Stimulated activated CD8-positive, alpha-beta memory T cell treated with anti-CD3 and anti-CD28 coated beads, Interleukin-15, amount 100 ng/mL, for 1 hour (primary cell): ENCODE measurements at places on chromosomes 3 and 15.

DNA sequence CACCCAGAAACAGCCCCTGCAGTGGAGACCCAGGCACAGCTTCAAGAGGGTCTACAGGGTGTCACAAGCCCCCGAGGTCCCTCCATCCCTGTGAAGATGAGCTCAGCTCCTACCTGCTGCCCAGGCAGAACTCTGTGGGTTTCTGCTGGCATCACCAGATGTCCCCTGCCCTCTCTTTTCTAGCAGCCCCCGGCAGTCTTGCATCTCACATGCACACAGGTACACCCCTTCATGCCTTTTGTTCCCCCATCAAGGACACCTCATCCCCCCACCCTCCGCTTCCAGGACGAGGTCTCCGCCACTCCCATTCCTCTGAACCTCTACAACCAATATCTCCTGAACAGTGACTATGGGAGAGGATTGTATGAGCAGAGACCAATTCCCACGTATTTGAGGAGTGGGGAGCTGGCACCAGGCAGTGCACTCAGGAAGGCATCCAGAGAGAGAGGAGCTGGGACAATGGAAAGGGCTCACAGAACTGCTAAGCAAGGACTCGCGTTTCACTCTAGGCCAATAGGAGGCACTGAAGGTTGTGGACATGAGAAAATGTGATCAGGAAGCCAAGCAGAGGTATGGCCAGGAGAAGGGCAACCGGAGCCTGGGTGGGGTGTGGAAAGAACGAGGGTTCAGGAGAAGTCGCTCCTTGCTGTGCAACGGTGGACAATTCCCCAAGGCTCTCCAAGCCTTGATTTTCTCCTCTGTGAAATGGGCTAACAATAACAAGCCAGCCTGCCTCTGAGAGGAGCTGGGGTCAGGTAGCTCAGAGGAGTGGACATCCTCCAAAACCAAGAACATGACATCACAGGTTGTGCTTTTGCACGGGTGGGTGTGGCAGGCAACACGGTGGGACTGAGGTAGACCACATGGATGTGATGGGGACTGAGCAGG, 115.2 kb downstream of the CHSY1 start:
- no peak for DNase-seq

- no peak for DNase-seq
These were observed 172.6 kb upstream of the LRRC3B start for GRCh38 chr3:26449996-26450395.

- no peak for DNase-seq
These were observed 244.4 kb downstream of the SOX2 start for GRCh38 chr3:181956122-181956521.

DNA sequence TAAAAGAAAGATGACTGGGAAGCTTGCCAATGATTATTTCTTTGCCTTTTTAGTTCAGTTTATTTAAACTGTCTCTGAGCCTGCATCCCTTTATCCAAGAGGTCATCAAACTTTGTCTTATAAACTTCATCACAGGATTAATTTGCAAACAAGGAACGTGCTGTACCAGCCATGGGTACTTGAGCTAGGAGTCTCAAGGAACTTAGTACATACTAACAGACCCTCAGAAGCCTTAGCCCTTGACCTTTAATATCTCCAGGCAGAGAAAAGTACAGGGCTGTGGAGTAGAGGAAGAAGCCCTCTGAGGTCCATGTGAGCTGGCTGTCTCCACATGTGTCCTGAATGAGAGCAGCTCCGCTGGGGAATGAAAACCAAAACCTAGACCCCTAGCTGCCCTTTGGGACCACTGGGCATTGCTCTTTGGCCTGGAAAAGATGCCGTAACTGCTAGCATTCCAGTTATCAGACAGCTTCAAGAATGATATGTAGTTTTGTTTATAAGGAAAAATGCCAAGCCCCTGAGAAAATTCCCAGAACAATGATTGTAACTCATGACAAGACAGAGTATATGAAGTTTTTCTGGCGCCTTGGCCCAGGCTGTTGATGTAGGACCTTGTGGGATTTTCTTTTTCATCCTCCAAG, 92.1 kb downstream of the ASB7 start:
- no peak for DNase-seq

- DNase-seq: no peak
These were observed 82.0 kb downstream of the CNTN3 start for GRCh38 chr3:74532446-74532845.

DNA sequence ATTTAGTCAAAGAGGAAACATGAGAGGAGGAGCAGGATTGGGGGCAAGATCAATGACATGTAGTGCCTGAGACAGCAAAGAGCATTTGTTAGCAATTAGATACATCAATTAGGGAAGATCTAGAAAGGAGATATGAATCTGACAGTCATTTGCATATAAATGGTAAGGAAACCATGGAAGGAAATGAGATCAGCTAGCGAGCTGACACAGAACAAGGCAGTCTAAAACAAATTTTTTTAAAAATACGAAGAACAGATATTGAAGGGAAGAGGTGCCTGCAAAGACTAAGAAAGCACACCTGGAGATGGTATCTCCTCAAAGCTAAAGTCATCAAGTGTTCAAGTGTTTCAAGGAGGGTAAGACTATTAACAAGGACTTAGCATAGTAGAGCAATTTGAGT, 4.6 kb downstream of the EPM2AIP1 start:
- DNase-seq: no peak

- DNase-seq: no peak
These were observed 37.4 kb upstream of the PRICKLE2 start for GRCh38 chr3:64262574-64263114.

GRCh38 chr3:140953028-140953960, 11.7 kb downstream of the SLC25A36 start:
- DNase-seq: no peak

GRCh38 chr15:31268911-31269784, 57.5 kb upstream of the KLF13 start:
- no peak for DNase-seq

DNA sequence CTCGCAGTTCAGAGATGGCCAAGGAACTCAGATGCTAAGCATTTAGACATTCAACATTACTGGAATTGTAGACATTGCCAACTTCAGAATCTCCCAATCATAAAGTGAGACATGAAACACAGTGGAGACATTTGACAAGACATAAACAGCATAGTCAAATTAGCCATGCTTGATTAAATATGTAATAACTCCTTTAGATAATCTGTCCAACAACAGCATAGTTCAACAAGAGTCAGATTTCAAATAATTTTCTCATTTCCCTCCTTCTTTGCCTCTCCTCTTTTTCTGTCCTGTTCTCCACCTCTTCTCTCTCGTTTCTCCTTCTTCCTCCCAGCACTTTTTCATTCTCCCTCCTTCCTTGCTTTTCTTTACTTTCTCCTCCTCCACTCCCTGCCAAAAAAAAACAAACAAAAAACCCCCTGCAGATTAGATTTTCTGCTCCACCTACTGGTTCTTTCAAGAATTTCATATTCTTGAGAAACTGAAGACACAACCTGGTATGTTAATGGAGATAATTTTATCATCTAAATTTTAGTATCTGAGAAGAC, 20.2 kb downstream of the CPOX start:
- DNase-seq: no peak

DNA sequence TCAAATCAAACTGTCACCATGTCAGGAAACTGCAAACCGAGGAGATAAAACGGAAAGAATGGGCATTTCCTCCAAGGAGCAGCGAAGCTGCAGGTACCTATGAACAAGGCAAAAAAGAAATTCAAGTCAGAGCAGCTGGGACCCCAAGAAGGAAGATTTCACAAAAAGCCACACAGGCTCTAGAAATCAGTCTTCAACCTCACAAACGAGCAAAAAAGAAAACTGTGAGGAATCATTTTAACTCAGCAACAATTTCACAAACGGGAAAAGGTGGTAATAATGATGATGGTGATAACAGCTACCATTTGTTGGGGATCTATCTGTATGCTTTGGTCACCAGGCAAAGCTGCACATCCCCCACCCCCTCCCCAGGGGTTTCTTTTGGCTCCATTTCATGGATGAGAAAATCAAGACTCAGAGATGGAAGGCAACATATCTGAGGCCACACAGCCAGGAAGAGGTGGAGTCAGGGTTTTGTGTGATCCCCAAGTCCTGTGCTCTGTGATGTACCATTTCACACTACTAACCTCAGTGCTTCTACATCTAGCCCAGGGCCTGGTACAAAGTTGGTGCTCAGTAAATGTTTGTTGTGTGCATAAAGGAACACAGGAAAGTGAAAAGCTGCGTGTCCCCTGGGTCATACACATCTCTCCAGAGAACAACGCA, 109.9 kb downstream of the IQSEC1 start:
- DNase-seq: no peak

DNA sequence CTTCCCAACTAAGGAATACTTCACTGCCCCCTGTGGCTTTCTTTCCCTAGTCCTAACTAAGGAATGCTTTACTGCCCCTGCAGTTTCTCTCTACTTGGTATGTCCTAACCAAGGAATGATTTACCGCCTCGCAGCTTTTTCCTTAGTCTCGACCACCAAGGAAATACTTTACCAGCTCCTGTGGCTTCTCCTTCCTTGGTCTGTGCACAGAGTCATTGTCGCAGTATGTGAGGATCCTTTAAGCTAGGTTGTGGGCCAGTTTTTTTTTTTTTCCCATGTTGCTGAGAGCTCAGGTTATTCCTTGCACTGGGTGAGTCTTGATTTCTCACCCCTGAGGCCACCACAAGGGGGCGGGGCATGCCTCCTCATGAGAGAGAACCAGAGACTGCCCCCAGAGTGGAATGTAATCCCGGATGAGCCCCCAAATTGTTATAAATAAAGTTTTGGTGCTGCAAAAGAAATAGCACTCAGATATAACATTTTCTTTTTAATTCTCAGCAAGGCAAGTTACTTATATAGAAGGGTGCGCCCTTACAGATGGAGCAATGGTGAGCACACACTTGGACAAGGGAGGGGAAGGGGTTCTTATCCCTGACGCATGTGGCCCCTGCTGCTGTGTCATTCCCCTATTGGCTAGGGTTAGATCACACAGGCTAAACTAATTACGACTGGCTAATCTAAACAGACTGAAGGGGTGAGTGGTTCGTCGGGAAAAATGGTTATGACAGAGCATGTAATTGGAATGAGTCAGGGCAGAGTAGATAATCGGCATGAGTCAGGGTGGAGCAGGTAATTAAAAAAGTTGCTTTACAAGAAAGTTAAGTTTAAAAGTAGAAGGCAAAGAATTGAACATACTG, 27.0 kb downstream of the NDUFB4 start:
- DNase-seq: no peak

DNA sequence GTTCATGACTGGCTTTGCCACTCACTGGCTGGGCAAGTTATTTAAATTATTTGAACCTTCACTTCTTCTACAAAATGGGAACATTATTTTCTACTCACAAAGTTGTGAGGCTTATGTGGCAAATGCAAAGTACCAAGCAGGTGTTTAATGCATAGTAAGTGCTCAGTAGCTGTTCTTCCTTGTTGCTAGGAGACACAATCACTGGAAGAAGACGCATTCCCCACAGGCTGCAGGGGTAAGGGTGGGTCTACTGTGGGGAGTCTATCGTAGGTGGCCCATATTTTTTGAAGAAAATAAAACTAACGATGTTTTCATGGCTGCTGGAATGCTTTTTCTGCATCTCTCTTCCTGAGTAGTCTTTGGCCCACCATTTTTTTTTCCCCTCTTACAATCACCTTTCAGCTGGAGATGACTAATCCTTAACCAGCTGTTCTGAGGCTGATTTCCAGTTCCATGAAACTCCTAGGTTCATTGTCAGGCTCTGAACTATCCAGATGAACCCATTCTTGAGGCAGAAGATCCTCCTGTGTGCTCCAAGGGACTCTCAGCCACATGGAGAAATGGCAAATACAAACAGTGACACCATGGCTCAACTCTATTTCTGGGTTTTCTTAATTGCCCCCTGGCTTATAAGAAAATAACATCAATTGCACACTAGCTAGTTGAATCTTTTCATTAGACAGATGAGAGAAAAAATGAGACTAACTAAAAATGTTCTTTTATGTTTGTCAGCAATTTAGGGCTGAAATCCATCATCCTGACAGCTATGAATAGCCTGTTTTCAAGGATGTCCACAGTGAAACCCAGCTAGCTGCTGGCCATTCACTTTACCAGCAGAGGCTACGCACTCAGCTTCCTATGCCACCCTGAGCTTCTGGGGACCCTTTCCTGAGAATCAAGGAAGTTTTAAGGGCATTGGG, 108.3 kb upstream of the ETV5 start:
- DNase-seq: no peak

DNA sequence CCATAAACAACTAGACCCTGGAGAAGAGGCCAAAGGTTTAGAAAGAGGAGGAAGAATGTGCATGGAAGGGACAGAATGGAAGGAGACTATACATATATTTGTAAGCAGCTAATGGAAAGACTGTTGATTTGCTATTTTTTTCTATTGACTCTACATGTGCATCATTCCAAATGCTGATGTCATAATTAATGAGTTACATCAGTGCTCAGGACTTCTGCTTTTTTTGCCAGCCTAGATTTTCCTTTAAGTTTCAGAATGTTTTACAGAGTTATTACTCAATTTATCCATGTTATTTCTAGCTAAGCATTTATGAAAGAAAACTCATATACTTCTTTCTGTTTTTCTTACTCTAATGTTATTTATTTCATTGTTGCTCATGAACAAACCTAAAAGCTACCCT, 62.6 kb upstream of the VGLL3 start:
- DNase-seq: no peak

- DNase-seq: no peak
These were observed 54.8 kb downstream of the CHCHD6 start for GRCh38 chr3:126758882-126759281.

DNA sequence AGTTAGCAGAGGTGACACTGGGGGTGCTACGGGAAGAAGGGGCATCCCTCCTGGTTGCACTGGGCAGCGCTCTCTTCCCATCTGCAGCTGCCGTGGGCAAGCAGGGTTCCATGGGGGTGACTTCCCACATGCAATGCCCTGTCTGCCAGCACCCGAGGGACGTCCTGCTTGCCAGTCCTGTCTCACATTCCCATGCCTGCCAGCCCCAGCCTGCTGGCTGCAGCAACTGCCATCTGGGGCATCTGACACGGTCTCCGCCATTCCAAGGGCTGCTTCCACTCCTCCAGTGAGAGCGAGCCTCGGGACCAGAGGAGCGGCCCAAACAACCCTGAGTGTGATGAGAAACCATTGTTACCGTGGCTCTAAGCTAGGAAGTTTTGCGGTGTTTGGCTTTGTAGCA, 45.4 kb upstream of the RPL32 start:
- no peak for DNase-seq

GRCh38 chr3:153602801-153603200, 440.8 kb downstream of the RAP2B start:
- no peak for DNase-seq

GRCh38 chr3:197003461-197004385, 25.9 kb downstream of the MELTF start:
- no peak for DNase-seq

DNA sequence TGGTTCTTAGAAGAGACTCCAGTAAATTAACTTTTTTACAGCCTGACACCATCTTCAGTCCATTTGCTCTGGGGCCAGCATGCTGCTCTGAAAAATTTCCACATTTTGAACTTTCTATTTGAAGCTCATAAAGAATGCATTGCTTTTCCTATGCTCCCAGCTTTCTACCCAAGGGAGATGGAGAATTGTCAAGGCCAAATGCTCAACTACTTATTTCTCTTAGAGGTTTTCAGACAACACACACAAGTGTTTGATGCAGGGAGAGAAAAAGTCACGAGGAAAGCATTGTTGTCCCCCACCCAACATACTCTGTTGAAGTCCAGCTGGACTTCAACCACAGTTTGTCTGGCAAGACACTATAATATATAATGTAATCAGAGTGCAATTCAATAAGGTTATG, 100.3 kb upstream of the CADPS start:
- no peak for DNase-seq

- DNase-seq: no peak
These were observed 65.1 kb upstream of the EPHA3 start for GRCh38 chr3:89042236-89042835.
